ENCODE measurements at places on chromosomes 13 and 19. TPM values are rescaled to one million over a fixed set of nuclear protein-coding genes. Genes with fewer than 3 reads are reported as not detected.

Gene RDH8
- not detected for total RNA-seq

Gene CFAP97D2
- not detected for total RNA-seq

Gene RAX2
- total RNA-seq = not detected

Gene SMIM24
- total RNA-seq = 0.58 TPM

Gene ZNF444
- total RNA-seq = 73.7 TPM

Gene CERS1
- not detected for total RNA-seq

Gene ZBTB32
- total RNA-seq = not detected

Gene SAMD1
- 71.7 TPM for total RNA-seq

Gene NANOS3
- not detected for total RNA-seq

Gene SYDE1
- total RNA-seq = not detected

Gene VMAC
- total RNA-seq = 6.0 TPM

Gene C13orf42
- not detected for total RNA-seq

Gene MAMSTR
- 0.73 TPM for total RNA-seq

Gene ZNF681
- under 0.01 TPM for total RNA-seq

Gene CEACAM4
- total RNA-seq = not detected

Gene NFIX
- 32.3 TPM for total RNA-seq

Gene ZNF799
- total RNA-seq = 2.4 TPM

Gene ZNF440
- 9.1 TPM for total RNA-seq

Gene POLR2E
- total RNA-seq = 395 TPM

Gene TPTE2
- not detected for total RNA-seq

- no peak for DNase-seq
These were observed 13.7 kb upstream of the ZNF492 start for GRCh38 chr19:22620401-22620800.

DNA sequence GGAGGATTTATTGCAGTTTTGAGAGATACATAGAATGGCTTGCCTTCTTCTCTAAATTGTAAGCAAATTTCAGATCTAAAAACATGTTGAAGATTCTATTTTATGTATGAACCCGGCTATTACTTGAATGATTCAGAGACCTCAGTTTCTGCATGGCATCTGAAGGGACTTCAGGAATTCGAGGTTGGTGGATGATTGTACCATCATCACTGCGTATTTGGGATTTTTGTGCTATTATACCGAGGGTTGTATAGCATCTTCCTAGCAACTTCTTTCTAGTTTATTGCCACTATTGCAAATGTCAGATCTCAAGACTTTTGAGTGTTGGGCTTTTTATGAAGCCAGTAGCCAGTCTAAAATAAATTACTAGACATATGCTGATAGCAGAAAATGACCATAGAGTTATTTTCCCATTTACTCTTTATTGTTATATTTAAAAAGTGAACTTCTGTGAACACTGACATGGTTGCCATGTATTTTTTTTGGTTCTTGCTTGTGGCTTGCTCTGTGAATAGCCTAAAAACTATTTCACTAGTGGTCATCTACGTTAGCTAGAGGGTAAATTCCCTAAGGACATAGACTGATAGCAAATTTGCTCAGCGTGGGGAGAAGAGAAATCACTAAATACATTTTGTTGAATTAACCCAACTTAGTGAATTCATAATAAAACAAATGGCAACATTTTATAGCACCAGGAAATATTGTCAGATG, 70.6 kb upstream of the KLF12 start:
- DNase-seq = no peak

DNA sequence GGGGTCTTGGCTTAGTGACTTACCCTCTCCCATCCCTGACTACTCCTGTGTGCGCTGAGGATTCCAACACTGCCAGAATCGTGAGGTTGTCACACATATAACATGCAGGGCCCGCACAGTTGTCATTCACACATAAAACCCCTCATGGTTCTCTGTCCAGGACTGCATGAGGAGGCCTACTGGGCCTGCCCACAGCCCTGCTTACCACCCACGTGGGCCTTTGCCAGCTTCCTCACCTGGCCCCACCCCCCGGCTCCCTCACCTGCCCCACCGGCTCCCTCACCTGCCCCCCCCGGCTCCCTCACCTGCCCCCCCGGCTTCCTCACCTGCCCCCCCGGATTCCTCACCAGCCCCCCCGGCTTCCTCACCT, 197.2 kb downstream of the TEX29 start:
- no peak for DNase-seq

- DNase-seq = no peak
These were observed 9.5 kb upstream of the MED26 start for GRCh38 chr19:16637535-16637934.

DNA sequence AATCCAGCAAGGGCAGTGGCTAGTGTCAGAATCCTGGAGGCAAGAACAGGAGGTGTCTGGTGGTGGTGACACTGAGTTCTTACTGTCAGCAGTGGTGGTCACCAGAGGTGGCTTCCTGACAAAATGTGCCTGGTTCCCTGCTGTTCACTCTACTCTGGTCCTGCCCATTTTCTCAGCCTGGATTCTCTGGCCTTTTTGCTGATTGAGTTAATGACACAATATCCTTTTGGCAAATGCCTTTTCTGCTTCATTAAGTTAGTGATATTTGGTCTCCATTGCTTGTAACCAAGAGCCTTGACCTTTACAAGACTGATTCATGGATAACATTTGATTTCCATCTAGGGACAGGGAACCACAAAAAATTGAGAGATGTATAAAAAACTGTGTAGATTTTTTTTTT, 51.1 kb downstream of the RFC3 start:
- no peak for DNase-seq

DNA sequence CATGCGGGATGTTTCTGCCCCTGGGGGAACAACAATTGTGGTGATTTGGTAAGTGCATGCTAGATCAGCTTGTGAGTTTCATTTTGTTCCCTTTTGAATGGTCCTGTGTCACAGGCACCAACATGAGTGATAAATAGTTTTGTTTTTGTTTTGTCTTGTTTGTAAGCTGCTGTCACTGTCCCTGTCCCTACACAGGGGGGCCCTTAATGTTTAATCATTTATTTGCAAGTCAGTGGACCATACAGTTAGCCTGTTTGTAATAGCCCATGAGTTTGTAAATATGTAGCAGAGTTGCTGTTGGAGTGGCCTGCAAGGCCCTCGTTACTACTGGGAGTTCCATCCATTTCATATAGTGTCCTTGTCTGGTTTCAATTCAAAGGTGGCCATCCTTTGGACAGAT, 979.6 kb upstream of the SPRY2 start:
- no peak for DNase-seq

DNA sequence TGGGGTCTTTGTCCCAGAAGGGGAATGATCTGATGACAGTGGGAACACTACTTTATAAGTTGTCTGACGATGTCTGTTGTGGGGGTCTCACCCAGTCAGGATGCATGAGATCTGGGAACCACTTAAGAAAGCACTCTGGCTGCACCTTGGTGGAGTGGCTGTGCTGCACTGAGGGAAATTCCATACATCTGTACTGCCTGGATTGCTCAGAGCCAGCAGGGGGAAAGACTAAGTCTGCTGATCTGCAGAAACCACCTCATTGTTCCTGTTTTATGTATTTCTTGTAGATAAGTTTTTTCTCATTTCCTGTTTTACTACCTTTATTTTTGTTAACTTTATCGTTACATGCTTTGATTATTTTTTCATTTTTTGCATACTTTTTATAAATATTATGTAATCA, 27.3 kb downstream of the ZNF430 start:
- no peak for DNase-seq

GRCh38 chr19:40791349-40791748, 7.6 kb upstream of the EGLN2 start:
- DNase-seq = no peak

GRCh38 chr19:29248332-29248844, 35.4 kb upstream of the UQCRFS1 start:
- DNase-seq = no peak

DNA sequence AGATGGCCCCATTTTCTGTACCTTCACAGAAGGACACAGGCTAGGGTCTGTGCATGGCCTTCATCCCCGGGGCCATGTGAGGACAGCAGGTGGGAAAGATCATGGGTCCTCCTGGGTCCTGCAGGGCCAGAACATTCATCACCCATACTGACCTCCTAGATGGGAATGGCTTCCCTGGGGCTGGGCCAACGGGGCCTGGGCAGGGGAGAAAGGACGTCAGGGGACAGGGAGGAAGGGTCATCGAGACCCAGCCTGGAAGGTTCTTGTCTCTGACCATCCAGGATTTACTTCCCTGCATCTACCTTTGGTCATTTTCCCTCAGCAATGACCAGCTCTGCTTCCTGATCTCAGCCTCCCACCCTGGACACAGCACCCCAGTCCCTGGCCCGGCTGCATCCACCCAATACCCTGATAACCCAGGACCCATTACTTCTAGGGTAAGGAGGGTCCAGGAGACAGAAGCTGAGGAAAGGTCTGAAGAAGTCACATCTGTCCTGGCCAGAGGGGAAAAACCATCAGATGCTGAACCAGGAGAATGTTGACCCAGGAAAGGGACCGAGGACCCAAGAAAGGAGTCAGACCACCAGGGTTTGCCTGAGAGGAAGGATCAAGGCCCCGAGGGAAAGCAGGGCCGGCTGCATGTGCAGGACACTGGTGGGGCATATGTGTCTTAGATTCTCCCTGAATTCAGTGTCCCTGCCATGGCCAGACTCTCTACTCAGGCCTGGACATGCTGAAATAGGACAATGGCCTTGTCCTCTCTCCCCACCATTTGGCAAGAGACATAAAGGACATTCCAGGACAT, 7.0 kb upstream of the CEACAM7 start:
- no peak for DNase-seq

DNA sequence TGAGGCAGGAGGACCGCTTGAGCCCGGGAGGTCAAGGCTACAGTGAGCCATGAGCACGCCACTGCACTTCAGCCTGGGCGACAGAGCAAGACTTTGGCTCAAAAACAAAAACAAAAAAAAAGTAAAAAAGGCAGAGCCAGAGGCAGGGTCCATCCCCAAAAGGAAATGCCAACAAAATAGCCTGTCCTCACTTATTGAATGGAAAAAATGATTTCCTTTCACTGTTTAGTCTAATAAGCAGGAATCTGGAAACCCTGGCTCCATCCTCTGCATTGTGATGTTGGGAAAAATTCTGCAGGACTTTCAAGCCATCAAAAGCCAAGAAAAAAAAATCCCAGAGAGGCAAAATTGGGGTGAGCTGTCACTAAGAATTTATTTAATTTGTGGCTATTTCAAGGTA, 23.2 kb downstream of the ZIC5 start:
- DNase-seq = no peak

- no peak for DNase-seq
These were observed 50.6 kb downstream of the HSPH1 start for GRCh38 chr13:31111136-31111535.

- peak; percentile 69 for DNase-seq
These were observed 138.2 kb downstream of the SLC7A1 start for GRCh38 chr13:29457299-29457698.

GRCh38 chr13:91668866-91669495, 270.6 kb downstream of the GPC5 start:
- no peak for DNase-seq

DNA sequence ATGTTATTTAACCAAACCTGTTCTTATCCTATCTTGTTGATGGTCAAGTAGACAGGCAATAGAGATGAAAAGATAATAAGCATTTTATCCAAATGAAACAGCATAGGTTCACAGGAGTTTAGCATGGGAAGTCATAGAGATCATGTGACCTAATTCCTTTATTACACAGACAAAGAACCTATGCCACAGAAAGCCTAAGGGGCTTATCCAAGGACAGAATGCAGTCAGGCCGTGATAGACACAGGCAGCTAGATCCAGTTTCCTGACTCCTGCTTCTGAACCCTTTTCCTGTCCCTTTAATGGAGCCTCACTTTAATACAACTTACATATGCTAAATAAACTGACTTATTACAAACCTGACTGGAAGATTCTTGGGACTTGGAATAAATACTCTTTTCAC, 532.1 kb downstream of the IRS2 start:
- no peak for DNase-seq

- DNase-seq = no peak
These were observed 4.6 kb downstream of the KLK1 start for GRCh38 chr19:50818859-50819472.

DNA sequence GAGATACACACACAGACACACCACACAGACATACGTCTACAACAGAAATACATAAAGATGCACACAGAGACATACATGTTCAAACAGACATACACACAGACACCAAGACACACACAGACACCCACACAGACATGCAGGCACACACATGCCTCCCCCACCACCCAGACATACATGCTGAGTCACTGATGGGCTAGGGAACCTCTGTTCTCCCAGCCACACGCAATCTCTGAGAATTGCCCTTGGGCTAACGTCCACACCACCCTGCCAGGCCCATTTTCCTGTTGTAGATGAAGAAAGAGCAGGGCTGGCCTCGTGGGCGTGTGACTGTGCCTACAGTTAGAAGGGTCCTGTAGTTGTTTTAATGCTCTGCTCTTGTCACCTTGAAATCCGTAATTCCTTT, 261.9 kb downstream of the KCNRG start:
- no peak for DNase-seq

DNA sequence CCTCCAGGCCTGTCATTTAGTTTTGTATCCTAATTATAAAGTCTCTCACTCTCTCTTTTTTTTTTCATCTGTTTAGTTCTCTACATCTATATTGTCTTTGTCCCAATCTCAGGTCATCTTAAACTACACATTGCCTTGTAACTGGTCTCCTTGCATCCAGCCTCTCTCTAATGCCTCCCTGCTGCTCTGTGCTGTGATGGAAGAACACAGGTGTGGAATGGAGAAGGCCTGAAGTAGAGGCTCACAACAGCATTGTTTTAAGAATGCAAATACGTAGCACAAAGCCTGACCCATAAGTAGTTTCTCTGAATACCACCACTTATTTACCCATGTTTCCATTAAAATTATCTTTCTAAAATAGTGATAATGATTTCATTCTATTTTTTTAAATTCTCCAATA, 108.8 kb upstream of the FRY start:
- DNase-seq = no peak

GRCh38 chr13:30904043-30904442, 2.0 kb upstream of the MEDAG start:
- DNase-seq = no peak

GRCh38 chr19:37817180-37817981, 38.0 kb upstream of the ZNF573 start:
- DNase-seq = no peak

DNA sequence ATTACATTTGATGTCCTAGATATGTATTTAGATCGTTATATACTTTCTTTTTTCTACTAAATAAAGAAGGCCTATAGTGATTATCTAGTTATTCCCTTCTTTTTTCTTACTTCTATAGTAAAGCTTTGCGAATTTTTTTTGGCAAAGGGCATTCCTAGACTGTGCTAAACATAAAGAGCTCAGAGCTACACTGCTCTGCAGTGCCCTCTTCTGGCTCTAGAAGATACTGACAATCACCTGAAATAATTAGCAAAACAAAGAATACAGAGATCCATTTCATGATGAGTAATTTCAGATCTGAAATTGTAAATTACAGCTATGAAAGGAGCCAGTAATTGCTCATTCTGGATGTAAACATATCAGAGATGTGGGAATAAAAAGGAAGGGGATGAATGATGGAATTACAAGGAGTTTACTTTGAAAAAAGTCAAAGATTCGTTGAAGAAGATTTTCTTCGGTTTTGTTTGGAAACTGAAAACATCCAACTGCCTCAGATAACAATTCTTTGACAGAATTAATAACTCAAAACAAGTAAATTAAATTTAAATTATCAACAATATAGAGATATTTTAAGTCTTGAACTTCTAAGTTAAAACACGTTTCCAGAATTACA, 288.5 kb downstream of the NALCN start:
- peak; percentile 77 for DNase-seq

- no peak for DNase-seq
These were observed 139.7 kb downstream of the VWA8 start for GRCh38 chr13:41821238-41821594.

- peak; percentile 53 for DNase-seq
These were observed 154.0 kb upstream of the GPR12 start for GRCh38 chr13:26914624-26915023.
